ENCODE measurements at places on chromosomes 1 and 21.

DNA sequence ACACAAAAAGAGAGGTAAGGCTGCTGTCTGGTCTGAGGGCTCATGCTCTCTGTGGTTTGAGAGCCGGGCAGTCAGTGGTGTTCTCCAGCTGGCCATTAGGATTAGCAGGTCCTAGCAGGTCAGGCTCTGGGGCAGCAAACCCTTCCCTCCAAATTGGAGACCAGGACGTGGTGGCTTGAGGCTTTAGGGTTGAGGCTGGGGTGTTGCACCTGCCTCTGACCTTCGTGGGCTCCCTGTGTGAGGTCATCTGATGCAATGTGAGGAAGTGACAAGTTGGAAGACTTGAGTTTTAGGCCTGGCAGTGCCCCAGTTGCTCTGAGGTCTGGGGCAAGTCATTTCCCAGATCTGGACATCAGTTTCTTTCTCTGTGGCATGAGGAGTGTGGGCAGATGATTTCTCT, 24.4 kb downstream of the SZRD1 start:
- DNase-seq = no peak

DNA sequence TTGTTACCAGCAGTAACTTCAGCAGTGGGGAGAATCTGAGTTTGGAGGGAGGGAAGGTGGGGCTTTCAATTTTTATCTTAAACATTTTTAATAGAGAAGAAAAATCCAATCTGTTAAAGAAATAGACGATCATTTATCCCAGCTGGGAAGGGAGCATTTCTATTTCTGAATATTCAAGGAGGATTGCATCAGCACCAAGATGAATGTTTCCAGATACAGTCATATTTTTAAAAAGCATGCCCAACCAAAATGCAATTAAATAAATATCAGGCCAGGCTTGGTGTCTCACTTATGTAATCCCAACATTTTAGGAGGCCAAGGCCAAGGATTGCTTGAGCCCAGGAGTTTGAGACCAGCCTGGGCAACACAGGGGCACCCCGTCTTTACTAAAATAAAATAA, 1.7 kb upstream of the ATP1A4 start:
- DNase-seq = no peak

- no peak for DNase-seq
Observed at GRCh38 chr1:33374336-33375105, 53.6 kb upstream of the A3GALT2 start.

DNA sequence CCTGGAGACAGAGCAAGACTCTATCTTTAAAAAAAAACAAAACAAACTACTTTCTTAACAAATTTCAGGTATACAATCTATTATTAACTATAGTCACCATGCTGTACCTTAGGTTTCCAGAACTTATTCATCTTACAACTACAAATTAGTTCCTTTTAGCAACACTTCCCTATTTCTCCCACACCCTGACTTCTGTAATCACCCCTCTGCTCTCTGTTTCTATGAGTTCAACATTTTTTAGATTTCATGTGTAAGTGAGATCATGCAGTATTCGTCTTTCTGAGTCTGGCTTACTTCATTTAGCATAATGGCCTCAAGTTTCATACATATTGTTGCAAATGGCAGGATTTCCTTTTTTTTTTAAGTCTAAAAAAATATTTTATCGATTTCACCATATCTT, 77.9 kb upstream of the LPGAT1 start:
- DNase-seq = no peak

DNA sequence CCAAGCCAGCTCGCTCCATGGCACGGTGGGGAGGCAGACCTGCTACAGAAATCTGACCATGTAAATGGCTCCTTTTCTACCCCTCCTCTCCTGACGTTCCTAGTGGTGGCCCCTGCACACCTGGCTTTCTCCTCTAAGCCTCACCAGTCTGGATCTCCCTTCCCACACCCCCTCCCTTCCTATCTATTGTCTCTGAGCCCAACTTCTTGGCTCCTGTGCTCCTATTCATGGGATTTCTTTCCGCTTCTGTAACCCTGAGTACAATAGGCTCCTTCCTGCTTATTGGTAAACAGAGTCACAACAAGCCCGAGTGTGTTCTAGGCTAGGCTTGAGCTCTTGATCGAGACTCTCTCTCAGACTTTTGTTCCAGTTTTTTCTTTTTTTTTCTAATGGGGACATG, 17.6 kb downstream of the OPTC start:
- DNase-seq = no peak

DNA sequence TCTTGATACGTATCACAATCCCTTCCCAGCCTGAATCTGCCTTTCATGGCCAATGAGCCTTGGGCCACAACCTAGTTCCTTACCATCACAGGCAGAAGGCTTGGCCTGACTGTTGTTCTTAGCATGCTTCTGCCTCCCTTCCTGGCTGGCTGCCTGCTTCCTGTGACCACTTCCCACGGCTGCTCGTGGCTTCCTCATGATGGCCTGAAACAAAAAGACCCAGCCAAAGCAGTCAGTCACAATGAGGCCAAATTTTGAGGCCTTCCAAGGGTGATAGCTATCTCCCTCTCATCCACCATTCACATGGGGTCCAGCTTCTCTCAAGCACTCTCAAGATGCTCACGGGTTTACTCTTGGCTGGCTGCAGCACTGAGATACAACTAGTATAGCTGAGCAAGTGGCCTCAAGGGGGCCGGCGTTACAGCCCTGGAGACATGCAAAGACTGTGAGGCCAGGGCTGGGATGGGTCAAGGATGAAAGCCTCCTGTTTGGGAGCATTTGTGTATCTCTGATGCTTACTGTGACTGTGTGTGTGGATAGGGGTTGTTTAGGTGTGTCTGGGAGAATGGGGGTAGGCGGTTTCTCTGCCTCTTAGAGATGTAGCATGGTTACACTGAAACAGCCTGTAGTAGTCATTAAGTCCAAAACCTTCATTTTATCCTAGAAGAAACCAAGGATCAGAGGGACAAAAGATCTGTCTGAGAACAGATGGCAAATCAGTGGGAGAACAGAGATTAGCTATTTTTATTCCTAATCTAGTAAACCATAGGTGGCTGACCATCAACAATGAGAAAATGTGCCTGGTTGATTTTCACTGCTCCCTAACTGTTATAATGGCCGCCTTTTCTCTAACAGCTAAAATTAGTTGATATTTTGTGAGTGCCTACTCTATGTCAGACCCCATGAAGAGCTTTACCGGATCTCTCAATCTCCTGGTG, 5.4 kb upstream of the TOE1 start:
- DNase-seq = no peak

DNA sequence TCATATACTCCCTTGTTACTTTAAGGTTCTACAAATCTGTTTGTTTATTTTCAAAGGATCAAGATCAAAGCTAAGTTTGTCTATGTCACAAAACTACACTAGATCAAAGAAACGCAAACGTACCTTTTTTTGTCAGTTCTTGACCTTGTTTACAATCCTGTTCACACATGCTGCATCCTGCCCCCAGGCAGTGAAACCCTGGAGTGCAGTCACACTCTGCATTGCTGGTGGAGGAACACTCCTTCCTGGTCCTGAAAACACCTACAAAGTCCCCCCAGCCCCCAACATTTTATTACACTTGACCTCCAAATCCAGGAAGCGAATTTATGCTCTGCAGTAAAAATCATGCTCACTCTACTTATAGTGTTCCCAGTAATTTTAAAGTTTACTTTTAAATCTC, 2.6 kb downstream of the TNFRSF9 start:
- no peak for DNase-seq

- no peak for DNase-seq
Observed at GRCh38 chr1:110346690-110347089, 7.5 kb downstream of the RBM15 start.

DNA sequence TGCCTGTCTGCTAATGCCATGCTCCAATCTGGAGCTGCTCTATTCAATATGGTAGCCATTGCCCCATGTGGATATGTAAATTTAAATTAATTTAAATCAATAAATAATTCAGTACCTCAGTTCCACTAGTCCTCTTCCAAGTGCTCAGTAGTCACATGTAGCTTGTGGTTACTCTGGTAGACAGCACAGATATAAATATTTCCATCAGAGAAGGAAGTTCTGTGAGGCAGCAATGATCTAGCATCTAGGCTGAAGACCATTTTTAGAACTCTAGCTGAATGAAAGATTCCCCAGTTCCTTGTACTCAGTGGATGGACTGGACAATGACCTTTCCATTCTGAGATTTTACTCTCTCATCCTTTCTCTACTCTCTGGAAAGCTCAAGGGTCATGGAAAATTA, 25.8 kb upstream of the CAPZB start:
- DNase-seq = no peak

GRCh38 chr1:243850202-243850451, at the start of gene AKT3:
TSS of gene AKT3 (minus strand) at chr1:243850243. CDS start at chr1:243843170, 7,073 bp downstream.
- peak; percentile 20 for DNase-seq

DNA sequence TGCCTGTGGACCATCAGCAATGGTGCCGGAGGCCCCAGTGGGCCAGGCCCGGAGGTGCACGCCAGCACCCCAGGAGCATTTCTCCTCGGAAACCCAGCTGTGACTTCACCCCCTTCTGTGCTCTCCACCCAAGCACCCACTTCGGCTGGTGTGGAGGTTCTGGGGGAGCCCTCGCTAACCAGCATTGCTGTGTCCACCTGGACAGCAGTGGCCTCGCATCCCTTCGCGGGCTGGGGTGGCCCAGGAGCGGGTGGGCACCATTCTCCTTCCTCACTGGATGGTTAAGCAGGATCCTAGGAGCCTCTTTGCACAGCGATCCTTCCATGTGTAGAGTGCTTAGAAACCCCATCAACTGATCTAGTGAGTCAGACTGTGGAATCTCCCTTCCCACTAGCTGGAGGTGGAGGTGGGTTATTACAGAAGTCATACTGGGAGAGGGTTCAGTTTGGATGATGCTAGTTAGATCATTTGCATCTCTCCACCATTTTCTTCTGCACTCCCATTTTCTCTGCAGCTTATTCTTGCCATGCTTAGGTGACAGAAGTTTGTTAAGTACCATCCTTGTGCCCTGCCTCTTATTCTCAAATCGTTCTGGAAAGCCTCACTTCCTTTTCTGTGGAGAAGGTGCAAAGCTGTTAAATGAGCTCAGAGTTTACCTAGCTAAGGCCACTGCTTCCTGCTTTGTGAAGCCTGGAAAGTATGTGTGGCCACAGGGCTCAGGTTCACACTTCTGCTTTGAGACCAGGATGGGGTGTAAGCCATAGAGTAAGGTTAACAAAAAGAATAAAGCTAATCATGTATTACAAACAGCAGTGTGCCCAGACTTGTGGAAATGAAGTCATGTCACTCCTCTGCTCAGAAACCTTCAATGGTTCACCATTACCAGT, 32.3 kb downstream of the TBX19 start:
- no peak for DNase-seq

GRCh38 chr1:16150508-16150907, 5.4 kb downstream of the EPHA2 start:
- DNase-seq = no peak

All from esophagus squamous epithelium (tissue), 5 donors.